ENCODE measurements at places on chromosomes 12 and 14.
A peak's percentile ranks its signal among the peaks of the same experiment; 100 is the strongest.

DNA sequence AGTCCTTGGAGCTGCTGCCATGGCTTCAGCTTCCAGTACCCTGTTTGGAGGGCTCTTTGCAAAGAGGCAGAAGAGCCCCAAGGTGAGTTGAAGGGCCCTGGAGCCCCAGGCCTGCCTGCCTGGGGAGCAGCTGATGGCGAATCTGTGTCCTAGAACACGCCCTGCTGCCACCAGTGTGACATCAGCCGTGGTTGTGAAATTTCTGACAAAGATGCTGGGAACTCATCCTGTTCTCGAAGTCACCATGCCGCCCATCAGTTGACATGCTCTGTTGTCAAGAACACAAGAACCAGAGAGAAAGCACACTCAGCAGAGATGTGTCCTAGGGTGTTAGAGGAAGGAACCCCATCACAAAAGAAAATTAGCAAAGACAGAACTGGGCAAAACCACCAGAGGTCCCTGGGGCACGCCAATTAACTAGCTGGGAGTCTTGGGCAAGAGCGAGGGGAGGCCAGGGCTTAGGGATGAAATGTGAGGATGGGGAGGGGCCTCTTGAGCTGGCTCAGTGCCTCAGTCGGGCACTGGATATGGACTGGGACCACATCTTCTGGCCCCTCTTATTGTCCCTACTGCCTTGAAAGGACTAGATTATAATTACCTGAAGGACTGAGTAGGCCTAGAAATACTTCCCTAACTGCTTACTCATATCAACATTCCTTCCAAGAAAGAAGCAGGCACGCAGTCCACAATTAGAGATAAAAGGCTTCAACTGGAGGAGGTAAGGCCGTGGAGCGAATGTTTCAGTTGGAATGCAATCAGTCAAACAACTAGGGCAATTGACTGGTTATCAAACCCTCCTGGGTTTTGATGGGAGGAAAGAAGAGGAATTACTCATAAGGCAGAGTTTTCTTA, 163.1 kb downstream of the CACNA1C start:
- no peak for DNase-seq

- DNase-seq = no peak
These were observed 5.9 kb upstream of the GNB3 start for GRCh38 chr12:6834873-6835272.

- no peak for DNase-seq
These were observed 159.3 kb upstream of the CPNE8 start for GRCh38 chr12:39064708-39065107.

GRCh38 chr14:77988096-77988870, 181.9 kb upstream of the NRXN3 start:
- DNase-seq = no peak

DNA sequence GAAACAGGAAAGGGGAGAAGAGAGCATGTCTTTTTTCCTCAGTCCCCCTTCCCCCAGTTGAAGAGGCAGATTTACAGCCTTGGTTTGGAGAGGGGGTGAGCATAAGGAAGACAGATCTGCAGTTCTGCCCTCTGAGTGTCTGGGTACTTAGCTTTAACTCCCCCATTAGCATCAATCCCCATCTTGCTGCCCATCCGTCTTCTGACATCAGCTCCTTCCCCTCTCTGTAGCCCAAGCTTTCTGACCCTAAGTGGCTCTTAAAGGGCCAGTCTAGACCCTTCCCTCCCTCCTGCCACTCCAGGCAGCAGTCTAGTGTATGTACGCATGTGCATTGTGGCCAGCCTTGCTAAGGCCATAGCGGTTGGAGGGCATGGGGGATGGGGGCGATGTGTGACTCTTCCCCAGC, 7.3 kb downstream of the GPR84 start:
- DNase-seq = no peak

- no peak for DNase-seq
These were observed 70.7 kb downstream of the SCARB1 start for GRCh38 chr12:124792961-124793441.

DNA sequence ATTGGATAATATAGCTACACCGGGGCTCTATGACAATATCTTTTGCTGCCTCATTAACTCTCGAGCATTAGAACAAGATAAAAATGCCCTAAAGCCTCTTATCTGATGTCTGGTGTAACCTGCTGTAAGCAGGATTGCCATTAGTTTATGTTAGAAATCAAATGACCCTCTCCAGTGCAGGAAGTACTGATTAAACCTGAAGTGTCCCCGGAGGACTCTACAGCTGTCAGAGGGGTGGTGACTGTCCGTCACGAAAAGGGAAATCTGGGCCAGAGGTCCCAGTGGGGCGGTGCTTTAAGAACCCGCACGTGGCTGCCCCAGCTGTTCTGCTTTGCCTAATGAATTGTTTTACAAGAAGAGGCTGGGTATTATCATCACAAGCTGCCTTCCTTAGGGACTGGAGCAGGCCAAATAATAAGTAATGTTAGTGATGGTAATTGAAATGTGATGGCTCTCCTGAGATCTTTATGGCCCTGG, 55.7 kb downstream of the LIN52 start:
- no peak for DNase-seq

- no peak for DNase-seq
These were observed 456.2 kb downstream of the FOXG1 start for GRCh38 chr14:29222671-29223268.

GRCh38 chr12:108021949-108022522, 107.1 kb upstream of the WSCD2 start:
- DNase-seq = no peak

GRCh38 chr12:1130164-1130563, 139.1 kb downstream of the ERC1 start:
- DNase-seq = no peak

DNA sequence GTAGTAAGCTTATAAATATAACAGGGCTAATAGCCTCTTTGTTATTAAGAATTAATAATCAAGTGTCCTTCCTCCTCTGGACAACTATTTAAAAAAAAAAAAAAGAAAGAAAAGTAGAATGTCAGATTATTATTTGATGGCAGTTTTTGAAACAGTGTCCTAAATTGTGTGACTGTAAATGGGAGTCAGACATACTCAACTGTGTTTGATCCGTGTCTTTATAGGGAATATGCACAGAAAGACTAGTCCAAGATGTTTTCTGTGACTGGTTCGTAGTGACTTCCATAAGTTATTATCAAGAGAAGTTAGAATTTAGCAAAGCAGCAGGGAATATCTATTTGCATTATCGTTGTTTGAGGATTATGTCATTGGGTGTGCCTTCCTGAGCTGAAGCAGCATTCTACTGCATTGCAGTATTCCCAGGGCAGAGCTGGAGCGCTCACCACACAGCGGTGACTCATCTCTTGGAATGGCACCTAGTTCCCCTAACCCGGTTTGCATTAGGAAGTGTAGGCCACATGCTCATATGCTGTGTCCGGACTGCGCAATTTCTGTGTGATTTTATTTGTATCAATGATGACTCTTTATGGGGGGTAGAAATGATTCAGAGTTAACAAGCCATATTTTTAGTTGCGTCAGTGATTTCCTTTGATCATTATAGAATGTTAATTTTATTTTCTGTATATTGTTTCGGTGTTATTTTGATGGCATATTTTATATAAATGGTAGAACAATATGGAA, 7.9 kb downstream of the DYNC1H1 start:
- peak; percentile 99 for DNase-seq

GRCh38 chr14:103521951-103522563, 573 bp downstream of the CKB start:
- no peak for DNase-seq

GRCh38 chr12:108788076-108788782, 56.9 kb upstream of the CORO1C start:
- no peak for DNase-seq

GRCh38 chr12:89372584-89373370, 20.5 kb upstream of the DUSP6 start:
- DNase-seq = no peak

DNA sequence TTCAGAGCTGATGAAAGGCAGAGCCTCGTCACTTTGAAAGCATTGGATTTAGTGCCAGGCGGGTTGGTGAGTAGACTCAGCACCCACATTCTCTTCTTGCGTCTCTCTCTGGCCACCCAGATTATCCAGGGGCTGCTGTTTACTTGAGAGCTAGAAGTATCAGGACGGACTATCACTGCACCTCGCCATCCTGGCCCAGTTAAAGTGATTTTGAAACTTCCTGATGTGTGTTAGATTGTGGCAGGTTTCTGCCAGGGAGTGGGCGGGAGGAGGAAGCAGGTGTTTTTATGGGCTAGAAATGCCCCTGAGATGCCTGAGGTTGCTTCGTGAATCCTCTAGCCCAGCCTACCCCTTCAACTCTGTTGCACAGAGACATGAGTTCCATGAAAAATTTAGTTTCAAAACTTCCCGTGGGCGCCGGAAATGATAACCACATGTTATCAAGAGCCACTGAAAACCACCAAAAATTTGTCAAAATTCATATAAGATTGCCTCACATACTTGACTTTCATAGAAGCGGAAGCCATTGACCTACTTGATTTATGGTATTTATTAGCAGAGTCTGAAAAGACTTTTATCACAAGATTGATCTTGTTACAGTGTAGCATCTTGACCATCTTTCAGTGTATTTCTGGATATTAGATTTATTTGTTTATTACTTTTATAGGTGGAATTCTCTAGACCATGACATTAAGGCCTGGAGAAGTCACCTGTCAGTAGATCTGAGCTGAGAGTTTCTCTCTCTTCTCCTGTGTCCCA, 466.0 kb downstream of the RAD51B start:
- no peak for DNase-seq

DNA sequence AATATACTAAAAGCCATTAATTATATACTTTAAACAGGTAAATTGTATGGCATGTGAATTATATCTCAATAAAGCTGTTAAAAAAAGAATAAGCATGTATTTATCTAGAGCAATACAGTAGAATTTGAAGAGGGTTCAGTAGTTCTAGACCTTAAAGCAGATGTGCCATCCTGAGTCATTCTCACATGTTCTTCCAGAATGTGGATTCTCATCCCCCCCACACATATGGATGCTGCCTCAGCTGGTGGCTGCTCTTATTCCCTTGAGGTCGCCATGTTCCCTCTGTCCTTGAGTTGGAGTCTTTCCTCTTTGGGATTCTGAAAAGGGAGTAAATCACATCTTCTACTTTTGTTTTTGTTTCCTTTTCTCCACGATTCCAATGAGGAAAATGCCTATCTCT, 321.3 kb downstream of the AEBP2 start:
- no peak for DNase-seq

GRCh38 chr12:71556875-71557274, 106.8 kb downstream of the ZFC3H1 start:
- peak; percentile 83 for DNase-seq

GRCh38 chr14:59087240-59087639, 101.2 kb upstream of the DAAM1 start:
- DNase-seq = no peak

DNA sequence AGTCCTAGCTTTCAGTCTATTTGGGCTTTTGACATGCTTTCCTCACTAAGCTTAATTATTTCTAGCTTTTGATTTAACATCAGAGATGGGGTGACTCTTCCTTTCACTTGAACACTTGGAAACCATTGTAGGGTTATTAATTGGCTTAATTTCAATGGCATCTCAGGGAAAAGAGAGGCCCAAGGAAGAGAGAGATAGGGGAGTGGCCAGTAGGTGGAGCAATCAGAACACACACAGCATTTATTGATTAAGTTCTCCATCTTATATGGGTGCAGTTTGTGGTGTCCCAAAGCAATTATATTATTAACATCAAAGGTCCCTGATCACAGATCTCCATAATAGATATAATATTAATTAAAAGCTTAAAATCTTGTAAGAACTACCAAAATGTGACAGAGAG, 1466.1 kb upstream of the SEL1L start:
- DNase-seq = no peak

GRCh38 chr12:19847294-19848059, 408.2 kb downstream of the AEBP2 start:
- no peak for DNase-seq

GRCh38 chr14:61668282-61668681, 27.0 kb upstream of the HIF1A start:
- DNase-seq = peak; percentile 72

DNA sequence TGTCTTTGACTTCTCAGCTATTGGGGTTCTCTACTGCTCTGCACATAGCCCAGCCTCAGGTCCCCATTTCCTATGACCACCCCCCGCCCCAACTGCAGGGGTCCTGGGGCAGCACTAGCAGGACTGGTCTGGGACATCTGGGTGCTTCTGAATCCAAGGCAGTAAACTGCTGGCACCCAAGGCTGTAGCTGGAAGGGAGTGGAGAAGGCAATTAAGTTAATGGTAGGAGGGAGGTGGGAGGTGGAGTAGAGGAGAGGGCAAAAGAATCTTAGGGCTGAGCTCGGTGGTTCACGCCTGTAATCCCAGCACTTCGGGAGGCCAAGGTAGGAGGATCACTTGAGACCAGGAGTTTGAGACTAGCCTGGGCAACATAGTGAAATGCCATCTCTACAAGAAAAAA, 11.5 kb downstream of the PLEK2 start:
- DNase-seq = no peak
